ENCODE measurements at places on chromosomes 12 and 14. TPM values are rescaled to one million over a fixed set of nuclear protein-coding genes. Genes with fewer than 3 reads are reported as not detected.

The PRR4 gene
- total RNA-seq, result not detected

- no peak for DNase-seq
Observed at GRCh38 chr12:15427913-15428312, 105.6 kb downstream of the PTPRO start.

GRCh38 chr12:12927211-12928079, 24.5 kb downstream of the GPRC5D start:
- no peak for DNase-seq

- no peak for DNase-seq
Observed at GRCh38 chr12:31118347-31119191, 44.9 kb downstream of the DDX11 start.

DNA sequence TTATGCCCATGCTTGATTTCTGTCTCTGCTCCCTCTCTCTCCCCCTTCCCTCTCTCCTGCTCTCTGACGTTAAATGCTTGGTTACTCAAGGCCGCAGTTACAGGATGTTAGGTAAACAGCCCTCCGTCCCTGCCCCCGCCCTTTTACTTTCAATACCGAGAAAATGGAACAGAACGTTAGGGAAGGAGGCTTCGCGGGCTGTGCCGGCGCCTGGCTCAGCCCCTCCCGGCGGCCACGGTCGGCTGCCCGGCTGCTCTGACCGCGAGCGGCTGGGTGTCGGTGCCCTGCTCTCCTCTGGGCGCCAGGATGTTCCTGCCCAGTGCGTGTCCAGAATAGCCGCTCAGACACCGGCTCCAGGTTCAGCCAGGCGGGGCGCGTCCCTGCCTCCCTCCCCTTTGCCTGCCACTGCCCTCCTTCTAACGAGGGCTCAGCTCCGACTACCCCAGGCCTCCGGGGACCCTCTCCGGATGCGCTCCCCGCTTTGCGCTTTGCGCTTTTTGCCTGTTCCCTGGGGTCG, 166.1 kb downstream of the ADCK1 start:
- DNase-seq, result no peak

DNA sequence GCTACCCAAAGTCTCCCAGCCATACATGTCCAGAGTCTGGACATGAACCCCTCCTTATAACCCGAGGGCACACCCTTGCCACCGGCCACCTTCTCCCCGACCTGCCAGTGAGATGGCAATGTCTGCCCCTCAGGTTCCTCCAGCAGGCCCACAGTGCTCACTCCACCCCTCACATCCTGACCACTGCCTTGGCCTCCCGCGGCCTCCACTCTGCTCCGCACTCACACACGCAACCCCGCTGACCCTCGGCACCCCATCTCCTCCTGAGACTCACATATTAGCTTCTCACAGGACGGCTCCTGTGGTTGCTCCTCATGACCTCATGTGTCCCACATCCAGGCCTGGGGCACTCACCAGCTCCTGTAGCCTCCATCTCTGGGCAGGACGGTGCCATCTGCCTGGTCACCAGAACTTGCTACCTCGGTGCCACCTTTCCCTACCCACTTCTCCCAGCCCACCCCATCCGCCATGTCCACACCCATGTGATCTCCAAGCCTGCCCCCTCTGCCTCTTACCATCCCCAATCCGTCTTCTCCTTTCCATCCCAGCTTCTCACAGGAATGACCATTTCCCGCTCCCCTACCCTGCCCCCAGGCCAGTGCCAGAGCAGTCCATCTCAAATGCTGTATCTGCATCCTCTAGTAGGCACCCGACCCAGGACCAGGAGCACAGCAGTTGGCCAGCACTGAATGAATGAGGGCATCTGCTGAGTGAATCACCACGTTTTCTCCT, 198.6 kb upstream of the DIO3 start:
- DNase-seq, result no peak

GRCh38 chr12:122888232-122888752, 7.6 kb downstream of the VPS37B start:
- DNase-seq, result no peak

- no peak for DNase-seq
Observed at GRCh38 chr12:237026-237815, 23.3 kb upstream of the SLC6A12 start.

DNA sequence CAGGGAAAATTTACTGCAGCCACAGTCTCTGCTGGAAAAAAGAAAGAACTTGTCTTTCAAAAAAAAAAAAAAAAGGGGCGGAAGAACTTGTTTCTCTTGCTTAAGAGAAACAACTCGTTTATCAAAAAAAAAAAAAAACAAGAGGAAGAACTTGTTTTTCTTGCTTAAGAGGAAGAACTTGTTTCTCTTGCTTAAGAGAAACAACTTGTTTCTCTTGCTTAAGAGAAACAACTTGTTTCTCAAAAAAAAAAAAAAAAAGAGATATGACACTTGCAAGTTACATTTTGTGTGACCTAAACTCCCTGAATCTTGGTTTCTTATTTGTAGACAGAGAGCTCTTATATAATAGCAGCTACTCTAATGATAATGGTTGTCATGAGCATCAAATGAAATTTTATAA, 44.7 kb upstream of the USP15 start:
- no peak for DNase-seq

DNA sequence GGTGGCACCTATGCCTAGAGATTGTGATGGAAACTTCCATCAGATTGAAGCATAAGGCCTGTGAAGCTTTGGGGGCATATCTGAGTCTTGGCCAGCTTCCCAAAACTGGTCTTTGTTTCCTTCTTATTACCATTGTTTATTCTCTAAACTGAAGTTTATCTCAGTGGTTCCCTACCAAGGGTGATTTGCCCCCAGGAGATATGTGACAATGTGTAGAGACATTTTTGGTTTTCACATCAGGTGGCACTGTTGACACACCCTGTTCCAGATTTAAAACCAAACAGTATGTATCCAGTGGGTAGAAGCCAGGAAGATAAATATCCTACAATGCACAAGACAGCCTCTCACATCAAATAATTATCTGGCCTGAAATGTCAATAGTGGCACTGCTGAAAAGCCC, 22.1 kb downstream of the RASSF9 start:
- no peak for DNase-seq

GRCh38 chr12:34119366-34119765, 97.1 kb downstream of the ALG10 start:
- DNase-seq, result no peak

Measured in HFFc6 (cell line).